ENCODE measurements at places on chromosomes 6 and 20.

DNA sequence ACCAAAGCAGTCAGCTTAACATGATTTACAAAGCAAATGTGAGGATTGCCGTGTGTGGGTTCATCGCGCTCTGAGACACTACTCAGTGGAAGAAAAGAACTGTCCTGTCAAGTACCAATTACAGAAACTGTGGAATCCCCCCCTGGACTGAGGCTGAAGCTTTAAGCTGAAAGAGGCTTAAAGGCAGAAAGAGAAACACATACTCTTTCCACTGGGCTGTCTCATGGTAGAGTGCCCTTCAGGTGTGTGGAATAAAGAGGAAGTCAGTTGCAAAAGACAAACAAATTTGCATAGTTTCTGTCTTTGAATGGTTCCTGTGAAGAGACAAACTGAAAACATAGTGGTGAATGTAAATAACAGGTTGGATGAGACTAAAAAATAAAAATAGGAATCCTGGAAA lies 560.4 kb upstream of the SYNCRIP start:
- no peak for DNase-seq

DNA sequence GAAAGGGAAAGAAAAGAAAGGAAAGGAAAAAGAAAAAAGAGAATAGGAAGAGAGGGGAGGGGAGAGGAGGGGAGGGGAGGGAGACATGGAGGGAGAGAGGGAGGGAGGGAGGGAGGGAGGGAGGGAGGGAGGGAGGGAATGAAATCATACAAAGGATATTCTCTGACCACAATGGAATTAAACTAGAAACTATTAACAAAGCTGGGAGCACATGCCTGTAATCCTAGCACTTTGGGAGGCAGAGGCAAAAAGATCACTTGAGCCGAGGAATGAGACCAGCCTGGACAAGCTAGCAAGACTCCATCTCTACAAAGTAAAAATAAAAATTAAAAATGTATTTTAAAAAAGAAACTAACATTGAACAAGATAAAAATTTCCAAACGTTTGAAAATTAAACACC lies 62.8 kb downstream of the ILRUN start:
- no peak for DNase-seq

DNA sequence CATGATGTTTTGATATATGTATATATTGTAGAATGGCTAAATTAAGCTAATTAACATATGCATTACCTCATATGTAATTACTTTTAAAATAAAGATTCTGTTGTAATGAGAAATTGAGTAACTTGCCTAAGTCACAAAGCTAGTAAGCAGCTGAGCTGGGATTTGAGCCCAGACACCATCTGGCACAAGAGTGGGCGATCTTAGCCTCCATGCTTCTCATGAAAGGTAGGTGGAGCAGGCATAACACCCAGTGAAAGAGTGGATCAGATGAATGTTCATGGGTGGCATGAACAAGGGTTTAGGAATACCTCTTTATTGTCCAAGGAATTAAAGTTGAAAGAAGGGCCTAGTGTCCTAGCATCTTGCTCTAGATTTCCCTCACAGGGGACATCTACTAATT lies 365.4 kb downstream of the TFAP2B start:
- DNase-seq, result peak; percentile 20

- no peak for DNase-seq
Observed at GRCh38 chr6:54467384-54467783, 159.1 kb downstream of the TINAG start.

GRCh38 chr6:7150381-7151064 lies 42.8 kb downstream of the RREB1 start:
- no peak for DNase-seq

DNA sequence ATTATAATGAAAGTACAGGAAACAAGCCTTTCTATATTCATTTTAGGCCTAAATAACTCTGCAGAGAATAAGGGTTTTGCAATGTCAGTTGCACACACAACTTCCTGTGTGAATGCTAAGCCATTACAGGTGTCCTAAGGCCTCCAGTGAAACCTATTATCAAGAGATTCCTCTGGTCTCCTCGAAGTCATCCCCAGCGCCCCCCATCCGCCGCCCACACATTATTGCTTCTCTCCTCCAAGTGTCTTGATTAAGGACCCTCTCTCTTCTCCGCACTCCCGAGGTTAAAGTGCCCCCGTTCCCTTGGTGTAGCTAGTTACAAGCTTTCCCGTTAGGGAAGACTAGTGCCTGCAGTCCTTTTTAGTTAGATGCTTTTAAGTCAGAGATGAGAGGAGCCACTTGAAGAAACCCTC lies 1.3 kb downstream of the HIVEP2 start:
- DNase-seq, result peak; percentile 52

DNA sequence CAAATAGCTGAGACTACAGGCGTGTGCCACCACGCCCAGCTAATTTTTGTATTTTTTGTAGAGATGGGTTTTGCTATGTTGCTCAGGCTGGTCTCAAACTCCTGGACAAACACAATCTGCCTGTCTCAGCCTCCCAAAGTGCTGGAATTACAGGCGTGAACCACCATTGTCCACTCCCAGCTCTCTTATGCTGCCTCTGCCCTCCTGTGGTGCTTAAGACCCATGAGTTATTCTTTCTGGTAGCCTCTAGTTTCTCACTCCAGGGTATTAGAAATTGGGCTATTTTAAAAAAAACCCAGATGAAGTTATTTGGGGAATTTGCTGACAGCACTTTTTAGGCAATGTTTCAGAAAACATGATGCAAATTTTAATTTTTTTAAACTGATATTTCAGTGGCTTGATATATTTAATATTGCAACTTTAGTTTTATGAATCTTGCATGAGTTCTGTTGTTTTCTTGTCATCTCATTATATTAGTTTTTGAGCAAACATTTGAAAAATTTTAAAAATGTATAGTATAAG lies 114.0 kb upstream of the FOXO3 start:
- DNase-seq, result no peak

GRCh38 chr6:30007132-30007764 lies 53.8 kb upstream of the POLR1H start:
- no peak for DNase-seq

DNA sequence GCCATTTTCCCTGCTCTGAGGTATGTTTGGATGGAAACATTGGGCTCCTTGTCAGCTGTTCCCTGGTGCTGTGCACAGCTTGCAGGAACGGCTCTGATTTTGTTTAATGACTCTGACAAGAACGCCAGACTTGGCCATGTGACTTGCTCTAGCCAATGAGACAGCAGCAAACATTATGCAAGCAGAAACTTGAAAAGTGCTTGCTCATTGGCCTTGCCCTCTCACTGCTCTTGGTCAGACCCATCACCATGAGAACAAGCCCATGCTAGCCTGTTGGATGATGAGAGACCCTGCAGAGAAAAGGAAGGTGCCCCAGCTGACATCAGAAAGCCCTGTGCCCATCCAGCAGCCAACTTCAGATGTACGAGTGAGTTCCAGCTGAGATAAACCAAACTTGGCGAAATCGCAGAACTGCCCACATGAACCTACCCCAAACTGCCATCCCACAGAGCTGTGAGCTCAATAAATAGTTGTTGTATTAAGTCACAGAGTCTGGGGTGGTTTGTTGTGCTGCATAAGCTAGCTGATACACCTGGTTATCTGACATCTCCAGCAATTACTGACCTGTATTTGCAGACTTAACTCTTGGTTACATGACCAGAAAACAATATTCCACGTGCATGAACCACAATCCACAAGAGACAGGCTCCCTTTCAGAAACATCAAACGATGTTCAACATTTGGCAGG lies 96.9 kb downstream of the JPH2 start:
- DNase-seq, result no peak

- no peak for DNase-seq
Observed at GRCh38 chr20:640674-641515, 12.1 kb downstream of the SRXN1 start.

- DNase-seq, result no peak
Observed at GRCh38 chr6:53322188-53323029, 26.3 kb downstream of the ELOVL5 start.

- DNase-seq, result no peak
Observed at GRCh38 chr6:97666889-97667288, 383.9 kb upstream of the MMS22L start.

DNA sequence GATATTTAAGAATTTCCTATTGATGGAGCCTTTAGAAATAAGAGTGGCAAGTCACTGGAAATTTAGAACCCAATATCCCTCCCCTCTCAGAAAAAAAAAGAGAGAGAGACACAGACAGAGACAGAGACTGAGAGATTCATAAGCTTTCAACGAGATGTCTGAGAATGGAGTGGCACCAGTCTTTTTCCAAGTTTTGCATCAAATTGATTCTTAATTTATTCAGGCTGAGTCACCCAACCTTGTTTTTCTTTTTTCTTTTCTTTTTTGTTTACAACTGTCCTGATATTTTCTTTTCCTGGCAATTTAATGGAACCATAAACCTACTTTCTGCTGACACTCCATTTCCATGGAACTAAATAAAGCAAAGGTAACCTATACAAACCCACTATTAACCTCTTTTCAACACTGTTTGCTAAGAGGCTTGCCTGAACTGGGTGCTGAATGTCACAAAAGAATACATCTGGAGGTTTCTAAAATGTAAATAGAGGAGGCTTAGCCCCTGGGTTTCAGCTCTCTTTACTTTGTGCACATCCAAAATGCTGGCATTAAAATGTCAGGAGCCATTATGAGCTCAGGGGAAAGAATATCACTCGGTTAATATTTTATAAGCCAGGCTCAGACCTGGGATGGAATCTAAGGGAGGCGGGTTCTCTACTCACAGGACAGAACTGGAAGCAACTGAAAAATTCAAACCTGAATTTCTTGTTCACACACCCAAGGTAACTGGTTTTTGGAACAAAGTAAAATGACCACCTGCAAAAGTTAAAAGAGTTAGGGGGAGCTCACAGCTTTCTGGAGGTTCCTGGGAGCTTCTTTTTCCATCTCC lies 100.8 kb downstream of the BFSP1 start:
- no peak for DNase-seq

GRCh38 chr6:57104336-57104735 lies 14.3 kb downstream of the ZNF451 start:
- DNase-seq, result no peak

GRCh38 chr20:10178727-10179313 lies 39.8 kb upstream of the SNAP25 start:
- DNase-seq, result no peak

DNA sequence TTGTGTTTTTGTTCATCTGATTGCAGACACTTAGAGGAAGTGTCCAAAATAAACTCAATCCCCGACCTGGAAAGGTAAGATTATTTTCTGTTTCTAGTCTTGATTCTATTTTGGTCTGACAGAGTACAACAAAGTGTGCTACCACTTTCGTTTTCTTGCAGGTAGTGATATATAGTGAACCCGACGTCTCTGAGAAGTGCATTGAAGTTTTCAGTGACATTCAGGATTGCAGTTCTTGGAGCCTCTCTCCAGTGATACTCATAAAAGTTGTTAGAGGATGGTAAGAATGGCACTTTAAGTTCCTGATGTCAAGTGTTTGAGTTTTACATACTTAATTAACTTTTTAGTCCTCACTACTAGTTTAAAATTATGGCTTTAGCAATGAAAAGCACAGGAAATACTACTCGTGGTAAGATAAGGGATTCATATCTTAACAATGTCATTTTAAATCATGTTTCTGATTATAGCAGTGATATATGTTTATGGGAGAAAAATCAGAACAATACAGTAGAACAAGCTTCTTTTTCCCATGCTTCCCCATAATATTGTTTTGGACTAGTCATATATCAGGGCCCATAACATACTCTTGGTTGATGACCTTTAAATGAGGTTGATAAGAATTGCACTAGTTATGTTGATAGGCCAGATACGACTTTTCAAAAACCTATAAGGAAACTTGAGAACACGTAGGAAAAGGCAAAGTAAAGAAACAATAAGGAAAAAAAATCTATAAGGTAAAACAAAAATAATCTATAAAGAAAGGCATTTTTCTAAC lies 104.0 kb downstream of the RTN4IP1 start:
- DNase-seq, result no peak

DNA sequence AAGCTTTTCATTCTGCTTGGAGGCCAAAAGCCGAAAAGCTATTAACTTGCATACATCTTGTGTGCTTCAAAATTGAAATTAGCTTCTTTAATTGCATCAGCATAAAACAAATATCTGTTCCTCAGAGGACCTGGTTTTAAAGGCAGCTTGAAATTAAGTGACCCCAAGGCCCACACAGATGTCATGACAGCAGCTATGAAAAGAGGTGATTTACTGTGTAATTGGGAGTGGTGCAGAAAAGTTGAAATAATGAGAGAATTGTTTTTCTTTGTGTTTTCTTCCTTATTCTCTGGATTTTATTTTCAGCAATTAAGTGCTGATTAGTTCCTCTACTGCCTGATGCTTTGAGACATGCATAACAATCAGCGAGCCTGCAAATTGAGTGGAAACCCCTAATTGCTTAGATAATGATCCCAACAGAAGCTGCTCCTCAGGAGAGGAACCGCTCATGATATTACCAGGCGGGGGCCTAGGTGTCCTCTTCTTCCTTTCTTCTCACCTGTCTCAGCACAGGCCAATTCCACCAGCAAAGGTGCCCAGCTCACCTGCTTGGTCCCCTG lies 34.1 kb upstream of the GGTLC1 start:
- DNase-seq, result no peak

DNA sequence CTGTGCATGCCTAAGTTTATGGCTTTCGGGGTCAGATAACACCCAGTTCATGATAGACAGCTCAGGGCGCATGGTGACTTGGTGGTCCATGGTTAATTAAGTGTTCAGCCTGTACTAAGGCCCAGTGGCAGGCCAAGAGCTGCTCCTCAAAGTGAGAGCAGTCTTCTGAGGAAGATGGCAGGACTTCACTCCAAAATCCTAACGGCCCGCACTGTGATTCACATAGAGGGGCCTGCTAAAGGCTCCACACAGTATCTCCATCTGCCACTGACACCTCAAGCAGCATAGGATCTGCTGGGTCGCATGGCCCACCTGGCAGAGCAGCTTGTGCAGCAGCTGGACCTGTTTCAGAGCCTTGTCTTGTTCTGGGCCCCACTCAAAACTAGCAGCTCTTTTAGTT lies 10.6 kb upstream of the CST7 start:
- DNase-seq, result no peak

GRCh38 chr6:51265426-51265825 lies 446.8 kb downstream of the TFAP2B start:
- DNase-seq, result no peak

GRCh38 chr6:1593958-1594314 lies 15.8 kb upstream of the FOXC1 start:
- no peak for DNase-seq

GRCh38 chr20:2449386-2449785 lies 21.2 kb downstream of the SNRPB start:
- no peak for DNase-seq
